ENCODE measurements at places on chromosomes 2 and 18.

DNA sequence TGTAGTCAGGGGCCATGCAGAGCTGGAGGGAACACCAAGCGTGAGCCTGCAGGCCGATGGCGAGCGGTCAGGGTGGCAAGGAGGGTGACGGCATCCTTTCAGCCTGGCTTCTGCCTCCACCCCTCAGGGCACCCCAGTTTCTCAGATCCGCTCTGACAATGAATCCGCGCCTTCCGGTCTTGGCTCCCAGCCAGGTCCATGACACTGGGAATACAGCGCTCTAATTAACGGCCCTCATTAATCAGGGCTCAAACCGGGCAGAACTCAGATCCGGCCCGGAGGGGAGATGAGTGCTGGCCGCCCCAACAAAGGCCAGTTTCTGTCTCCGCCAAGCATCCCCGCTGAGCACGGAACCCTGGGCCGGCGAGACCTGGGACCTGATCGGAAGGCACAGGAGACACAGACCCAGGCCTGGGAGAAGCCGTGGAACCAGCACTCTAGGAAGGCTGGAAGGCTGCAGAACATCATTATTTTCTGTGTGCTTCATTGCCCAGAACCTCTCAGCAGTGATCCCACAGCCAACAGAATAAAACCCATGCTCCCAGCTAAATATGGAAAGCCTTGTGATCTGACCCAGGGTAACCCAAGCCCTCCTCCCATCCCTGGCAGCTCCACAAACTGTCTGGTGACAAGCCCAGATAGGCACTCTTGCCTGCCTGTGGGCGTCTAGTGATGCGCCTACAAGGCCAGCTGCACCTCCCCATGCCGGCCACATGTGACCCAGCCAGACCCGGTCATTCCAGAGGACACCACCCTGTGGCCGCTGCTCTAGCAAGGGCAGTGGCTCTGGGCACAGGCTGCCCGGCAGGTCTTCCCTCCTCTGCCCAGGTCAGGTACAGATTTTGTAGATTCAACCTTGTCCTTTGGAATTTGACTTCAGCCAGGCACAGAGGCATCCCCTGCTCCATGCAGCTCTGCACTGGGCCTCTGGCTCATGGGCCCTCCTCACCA, 438.7 kb upstream of the MYT1L start:
- no peak for DNase-seq

DNA sequence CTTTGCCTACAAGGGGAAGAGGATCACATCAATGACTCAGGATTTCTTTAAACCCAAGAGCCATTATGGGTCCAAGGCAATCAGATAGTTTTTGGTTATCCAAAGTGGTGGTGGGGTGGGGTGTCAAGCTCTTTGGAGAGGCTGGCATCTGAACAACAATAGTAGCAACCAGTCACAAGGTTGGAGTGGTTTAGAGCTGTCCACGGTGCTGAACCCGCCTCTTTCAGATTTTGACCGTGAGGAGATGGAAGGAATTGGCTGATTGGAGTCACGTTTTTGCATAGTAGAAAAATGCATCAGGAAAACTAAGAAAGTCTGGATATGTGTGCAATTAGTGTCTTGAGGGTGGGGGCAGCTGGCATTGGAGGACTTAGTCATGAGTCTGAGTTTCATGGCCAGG, 159.9 kb downstream of the LOXHD1 start:
- DNase-seq = peak; percentile 39

GRCh38 chr2:29309090-29310029, 194.1 kb downstream of the CLIP4 start:
- peak; percentile 25 for DNase-seq

DNA sequence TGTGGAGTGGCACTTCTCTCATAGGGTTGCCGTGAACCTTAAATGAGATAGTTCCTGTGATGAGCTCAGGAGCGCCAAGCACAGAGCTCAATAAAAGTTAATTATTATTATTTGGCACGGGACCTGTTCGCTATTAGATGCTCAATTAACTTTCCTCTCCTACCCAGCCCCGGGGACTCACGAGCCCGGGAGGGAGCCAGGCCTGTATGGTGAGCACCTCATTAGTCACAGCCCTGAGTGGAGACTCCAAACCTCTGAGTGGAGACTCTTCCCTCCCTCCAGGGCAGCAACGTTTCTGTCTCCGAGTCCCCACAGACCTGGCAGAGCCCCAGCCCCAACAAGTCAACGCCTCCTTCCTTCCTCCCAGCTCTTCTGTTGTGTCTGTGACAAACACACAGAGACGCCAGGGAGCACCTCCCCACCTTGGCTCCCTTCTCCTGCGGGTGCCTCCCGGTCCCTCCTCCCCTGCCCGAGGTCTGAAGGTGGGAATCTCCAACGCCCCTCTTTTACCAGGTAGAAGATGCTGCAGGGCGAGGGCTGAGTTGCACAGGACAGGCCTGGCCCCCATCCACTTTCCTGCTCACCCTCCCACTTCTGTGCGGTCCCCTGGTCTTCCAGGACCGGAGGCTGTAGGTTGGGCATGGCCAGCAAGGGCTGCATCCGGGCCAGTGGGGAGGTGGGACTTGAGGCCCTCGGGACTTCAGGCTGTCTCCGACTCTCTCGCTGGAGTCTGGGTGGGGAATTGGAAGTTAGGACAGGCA, 52.7 kb upstream of the ODC1 start:
- DNase-seq = no peak

DNA sequence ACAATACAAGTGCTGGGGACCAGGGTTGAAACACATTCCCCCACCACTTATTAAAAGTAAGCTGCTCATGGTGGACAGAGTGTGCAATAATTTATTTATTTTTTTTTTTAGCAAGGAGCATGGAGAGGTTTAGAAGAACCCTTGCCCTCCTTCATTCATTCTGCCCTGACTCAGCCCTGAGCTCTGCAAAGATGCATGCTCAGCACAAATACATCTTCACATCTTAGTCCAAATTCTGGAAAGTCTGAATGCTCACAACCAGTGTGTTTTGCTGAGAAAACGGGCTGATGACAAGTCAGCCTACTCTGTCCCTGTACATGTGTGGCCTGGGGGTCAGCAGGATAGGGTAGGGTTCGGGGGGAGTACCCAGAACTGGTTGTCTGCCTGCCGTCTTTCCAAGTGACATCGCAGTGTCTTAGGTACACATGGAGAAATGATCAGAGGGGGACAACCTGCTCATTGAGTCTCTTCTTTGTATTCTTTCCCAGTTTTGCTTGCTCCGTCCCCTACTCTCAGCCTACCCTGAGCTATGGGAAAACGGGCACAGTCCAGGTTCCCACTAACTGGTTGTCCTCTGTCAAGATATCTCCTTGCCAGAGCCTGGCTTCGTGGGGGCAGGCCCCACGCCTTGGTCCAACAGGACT, 76.4 kb downstream of the ADD2 start:
- DNase-seq = no peak

GRCh38 chr2:237244178-237244577, 158.5 kb downstream of the COPS8 start:
- DNase-seq = no peak

DNA sequence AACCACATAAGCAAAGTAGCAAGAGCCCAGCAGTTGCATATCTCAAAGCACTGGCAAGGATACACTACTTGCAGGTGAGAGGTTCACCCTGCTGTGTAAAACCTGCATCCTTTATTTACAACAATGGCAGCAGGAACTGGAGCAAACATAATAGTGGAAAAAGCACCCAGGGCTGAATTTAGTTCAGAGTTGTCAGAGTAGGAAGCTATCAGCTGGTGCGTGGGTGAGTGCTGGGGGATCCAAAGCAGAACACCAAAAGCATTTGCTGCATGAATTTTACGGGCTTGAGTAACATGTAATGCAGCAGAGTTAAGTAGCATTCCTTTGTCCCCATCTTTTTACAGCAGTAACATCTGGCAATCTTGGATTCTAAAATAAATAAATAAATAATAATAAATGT, 73.5 kb upstream of the SRD5A2 start:
- DNase-seq = no peak

- DNase-seq = no peak
Observed at GRCh38 chr2:222240676-222241049, 58.1 kb downstream of the PAX3 start.

DNA sequence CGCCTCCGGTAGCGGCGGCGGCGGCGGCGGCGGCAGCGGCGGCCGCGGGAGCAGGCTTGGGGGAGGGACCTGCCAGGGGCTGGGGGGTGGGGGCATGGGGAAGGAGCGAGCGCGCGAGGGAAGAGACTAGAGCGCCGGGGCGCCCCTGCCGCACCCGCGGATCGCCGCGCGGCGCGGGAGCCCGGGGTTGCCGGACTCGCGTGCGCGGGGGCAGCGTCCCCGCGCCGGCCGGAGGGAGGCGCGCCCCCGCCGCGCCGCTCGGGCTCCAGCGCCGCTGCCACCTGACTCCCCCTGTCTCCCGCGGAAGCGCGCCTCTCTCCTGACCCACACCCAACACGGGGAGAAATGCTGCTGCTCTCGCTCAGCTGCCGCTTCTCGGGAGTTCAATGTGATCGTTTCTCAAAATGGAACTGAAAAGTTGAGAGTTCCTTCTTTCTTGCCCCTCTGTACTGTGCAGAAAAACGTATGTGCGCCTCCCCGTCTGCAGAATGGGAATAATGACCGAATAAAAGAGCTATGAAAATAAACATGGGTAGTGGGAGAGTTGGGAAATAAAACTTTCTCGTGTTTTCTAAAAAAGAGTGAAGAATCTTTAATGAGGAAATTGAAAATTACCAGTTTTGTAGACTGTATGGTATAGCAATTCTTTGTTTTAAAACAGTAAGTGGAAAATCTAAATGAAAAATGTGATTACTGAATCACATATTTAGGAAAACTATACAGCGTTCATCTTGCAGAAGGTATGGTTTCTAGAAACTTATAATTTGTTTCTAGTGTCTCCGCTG, 455 bp upstream of the TLK1 start:
- peak; percentile 64 for DNase-seq

GRCh38 chr2:134401081-134401497, 147.2 kb downstream of the MGAT5 start:
- DNase-seq = no peak

DNA sequence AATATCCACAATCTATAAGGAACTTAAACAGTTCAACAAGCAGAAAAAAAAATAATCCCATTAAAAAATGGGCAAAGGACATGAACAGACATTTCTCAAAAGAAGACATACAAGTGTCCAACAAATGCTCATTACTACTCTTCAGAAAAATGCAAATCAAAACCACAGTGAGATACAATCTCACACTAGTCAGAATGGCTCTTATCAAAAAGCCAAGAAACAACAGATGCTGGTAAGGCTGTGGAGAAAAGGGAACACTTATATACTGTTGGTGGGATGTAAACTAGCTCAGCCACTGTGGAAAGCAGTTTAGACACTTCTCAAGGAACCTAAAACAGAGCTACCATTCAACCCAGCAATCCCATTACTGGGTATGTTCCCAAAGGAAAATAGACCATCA, 7.2 kb upstream of the CRYGB start:
- no peak for DNase-seq

- DNase-seq = no peak
Observed at GRCh38 chr2:43001055-43001378, 208.6 kb upstream of the HAAO start.

GRCh38 chr2:109711230-109712122, 82.6 kb upstream of the RGPD5 start:
- no peak for DNase-seq

DNA sequence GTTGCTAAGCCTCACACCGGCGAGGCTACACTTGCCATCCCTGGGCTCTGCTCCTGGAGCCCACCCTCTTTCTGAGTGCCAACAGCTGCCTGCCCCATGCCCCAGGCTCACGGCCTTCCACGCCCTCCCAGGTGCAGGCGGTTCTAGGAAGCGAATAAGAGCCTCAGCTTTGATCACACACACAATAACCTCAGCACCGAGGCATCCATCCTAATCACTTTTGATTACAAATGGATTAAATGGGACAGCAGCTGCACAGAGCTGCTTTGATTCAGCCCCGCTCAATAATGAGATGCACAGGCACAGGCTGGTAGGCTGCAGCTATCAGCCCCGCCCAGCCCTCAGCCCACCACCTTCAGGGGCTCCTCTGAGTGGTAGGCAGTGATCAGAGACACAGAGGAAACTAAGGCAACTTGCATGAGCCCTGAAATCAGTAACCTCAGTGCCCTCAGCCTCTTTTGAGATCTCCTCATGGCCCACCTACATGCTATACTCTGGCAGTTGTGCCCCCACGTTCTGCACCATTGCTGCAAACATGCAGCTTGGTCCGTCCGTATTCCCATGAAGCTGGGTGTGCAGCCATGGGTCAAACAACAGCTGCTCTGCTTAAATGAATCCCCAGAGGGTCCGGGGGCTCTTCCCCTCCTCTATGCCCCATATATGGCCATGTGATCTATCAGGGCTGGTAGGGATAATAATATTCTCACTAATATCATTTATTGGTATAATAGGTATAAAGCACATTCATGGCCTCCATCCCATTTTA, 171.4 kb downstream of the SETBP1 start:
- DNase-seq = no peak

DNA sequence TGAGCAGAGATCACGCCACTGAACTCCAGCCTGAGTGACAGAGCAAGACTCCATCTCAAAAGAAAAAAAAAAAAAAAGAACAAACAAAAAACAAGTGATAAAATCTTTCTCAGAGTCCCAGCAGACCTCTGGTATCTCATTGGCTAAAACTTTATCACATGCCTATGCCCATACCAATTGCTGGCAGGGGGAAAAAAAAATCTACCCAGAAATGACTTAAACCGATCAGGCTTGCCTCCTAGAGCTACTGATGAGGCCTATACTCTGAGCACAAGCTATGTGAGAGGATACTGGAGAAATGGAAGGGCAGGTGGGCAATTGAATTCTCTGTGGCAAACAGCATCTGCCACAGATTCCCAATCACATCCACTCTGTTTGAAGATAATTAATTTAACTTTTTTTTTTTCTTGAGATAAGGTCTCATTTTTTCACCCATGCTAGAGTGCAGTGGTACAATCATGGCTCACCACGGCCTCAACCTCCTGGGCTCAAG, 49.0 kb downstream of the FBXO36 start:
- DNase-seq = no peak

- DNase-seq = no peak
Observed at GRCh38 chr2:189819297-189819704, 35.1 kb downstream of the PMS1 start.

GRCh38 chr2:30679426-30680088, 127.7 kb downstream of the CAPN13 start:
- DNase-seq = no peak

DNA sequence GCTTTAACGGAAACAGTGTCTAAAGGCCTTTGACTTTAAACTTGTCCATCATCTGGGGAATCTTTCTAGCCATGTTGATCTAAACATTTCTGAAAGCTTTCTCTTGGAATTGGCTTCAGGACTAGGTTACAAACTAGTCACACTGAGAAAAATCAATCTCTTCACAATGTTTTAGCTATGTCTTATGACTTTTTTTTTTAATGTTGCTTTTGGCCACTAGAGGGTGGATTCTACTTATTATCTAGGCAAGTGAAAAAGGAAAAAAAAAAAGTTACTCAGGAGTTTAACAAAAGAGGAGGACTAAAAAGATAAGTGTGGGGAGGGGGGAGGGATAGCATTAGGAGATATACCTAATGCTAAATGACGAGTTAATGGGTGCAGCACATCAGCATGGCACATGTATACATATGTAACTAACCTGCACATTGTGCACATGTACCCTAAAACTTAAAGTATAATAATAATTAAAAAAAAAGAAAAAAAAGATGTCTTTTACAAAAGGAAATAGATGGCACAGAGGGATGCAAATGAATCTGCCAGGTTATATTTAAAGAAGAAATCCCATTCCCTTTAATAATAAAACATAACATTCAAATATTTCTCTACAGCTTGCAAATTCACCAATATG, 160.4 kb upstream of the PID1 start:
- no peak for DNase-seq

- no peak for DNase-seq
Observed at GRCh38 chr2:121856360-121856759, 100.9 kb downstream of the TSN start.
